ENCODE measurements at places on chromosomes 1 and 21.

GRCh38 chr1:114164840-114165543 is 11.3 kb upstream of the SYT6 start:
- no peak for DNase-seq

DNA sequence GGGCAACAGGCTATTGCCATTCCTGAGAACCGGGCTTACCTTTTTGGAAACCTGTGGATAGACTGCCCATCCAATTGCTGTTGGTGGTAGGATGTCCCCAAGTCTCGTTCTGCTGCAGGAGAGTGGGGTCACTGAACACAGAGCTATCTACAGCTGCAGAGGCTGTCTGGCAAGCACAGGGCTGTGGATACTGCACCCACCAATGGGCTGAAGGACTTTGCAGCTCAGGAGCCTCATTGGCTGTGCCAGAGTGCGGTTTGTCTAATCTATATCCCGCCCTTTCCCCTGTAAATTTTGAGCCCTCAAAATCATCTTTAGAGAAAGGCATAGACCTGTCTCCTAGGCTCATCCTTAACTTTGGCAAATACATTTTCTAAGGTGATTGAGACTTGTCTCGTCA is 15.3 kb downstream of the RNF187 start:
- no peak for DNase-seq

DNA sequence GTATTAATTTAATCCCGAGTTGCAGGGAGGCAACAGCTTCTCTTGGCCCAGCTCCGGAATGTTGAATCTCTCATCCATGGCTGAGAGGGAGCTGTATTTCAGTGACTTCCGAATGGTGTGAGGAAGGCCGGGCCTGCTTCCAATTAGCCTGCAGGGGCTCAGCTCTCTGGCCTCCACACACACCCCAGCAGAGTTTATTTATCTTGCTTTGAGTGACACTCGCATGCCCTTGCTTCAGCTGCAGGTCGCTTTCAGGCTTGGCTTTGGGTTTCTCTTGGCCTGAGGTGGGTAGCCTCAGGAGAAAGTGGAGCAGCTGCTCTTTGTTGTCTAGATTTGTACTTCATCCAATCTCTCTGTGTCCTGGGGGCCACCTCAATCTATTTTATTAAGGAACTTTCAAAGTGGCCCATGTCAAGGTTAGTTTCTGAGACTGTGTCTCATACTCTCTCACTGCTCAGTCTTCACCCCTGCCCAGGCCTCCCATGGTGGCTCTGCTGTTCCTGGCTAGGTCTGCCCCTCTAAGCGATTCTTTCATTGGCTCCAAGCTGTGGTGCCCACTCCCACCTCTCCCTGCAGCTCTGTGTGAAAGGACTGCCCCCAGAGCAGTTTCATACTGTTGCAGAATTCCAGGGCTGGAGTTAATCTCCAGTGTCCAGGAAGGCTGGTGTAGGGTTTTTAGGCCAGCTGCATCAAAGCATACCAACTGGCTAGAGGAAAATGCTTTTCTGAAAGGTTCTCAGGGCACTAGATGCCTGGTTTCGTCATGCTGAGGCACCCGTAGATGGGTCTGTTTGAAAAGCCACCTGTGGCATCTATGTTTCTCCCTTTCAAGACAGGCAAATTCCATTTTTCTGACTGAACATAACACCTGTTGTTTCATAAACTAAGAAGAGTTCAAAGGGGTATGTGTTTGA is 153.5 kb downstream of the PLXNA2 start:
- no peak for DNase-seq

- no peak for DNase-seq
These were observed 14.4 kb downstream of the MAPKAPK2 start for GRCh38 chr1:206699000-206699586.

DNA sequence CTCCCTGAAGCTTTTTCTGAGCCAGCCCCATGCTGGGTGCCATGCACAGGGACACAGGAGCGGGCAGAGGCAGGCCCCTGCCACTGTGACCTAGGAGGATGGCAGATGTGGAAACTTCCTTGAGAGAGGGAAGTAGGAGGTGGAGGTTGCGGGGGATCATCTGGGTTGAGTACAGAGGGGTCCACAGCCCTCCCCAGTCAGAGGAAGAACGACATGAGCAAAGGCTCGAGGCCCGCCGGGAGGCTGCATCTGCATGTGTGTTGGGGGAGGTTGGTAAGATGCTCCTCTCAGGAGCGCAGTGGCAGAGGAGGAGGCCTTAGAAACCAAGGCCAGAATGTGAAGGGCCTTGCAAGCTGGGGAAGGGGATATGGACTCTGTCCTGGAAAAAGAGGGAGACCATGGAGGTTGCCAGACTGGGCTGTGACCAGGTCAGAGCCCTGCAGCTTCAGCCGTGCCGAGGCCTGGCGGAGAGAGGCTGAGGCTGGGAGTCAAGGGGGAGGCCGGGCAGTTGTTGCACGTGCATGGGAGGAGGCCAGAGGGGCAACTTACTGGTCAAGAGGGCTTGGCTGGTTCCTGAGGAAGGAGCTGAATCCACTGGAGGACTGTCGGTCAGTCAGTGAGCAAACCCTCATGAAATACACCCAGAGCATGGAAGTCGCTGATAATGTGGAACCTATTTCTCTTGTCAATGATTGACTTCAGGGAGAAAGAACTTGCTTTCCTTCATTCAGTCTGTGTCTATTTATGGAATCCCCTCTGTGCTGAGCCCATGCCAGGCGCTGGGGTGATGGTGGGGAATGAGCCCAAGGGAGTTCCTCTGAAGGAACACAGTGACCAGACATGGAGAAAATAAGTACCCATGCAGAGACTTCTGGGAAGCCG is 31.7 kb downstream of the A3GALT2 start:
- no peak for DNase-seq

DNA sequence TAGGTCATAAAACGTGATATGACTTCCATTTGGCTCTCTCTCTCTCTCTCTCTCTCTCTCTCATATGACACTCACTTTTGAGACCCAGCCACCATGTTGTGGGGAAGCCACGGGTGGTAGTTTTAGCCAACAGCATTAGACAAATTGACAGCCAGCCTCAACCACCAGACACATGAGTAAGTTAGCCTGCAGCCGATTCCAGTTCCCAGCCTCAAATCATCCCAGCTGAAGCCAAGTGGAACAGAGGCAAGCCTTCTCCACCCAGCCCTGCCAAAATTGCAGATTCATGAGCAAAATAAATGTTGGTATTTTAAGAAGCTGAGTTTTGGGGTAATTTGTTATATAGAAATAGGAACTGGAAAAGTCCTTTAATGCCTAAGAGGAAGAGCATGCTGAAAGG is 98.0 kb upstream of the DNAH14 start:
- DNase-seq: no peak

DNA sequence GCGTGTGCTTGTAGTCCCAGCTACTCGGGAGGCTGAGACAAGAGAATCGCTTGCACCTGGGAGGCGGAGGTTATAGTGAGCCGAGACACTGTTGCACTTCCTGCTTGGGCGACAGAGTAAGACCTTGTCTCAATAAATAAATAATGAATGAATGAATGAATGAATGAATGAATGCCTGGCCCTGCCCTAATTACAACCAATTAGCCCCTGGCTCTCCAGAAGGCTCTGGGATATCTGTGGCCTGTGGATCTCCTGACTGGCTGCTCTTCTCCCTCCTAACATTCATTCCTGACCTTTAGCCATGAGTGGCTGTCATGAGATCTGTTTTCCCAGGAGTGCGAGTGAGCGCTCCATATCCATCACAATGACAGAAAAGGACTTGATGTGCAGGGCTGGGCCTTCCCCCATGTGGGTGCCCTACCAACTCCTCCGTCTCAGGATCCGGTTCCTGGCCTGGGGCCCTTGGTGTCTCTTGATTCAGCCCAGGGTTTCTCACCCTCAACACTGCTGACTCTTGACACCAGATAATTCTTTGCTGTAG is 243.6 kb upstream of the TMEM51 start:
- peak; percentile 66 for DNase-seq

DNA sequence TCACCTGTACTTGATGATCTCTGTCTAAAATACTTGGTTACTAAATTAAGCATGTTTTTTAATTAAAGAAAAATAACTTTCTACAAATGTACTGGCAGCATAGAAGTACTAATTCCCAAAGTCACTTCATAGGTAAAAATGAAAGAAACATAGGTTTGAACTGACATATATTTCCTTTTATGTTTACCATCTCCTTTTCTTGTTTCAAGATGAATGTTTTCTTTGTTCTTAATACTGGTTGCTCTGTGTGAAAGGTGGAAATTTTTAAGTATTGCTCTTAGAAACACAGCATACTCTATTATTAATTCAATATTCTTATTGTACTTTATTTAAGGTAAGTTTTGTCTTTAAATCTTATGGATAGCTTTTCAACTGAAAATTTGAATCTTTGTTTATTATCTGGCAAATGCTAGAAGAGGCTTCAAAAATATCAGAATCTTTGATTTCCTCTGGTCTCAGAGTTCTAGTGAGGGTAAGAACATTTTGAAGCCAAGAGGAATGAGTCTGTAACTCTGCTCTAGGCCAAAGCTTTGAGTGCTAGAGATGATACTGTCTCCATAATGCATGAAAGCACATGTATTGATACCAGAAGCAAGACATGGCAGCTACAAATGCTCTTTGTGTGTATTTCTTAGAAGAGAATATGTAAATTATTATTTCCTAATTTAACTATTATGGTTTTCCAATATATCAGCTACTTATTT is 18.2 kb downstream of the RRP15 start:
- no peak for DNase-seq

GRCh38 chr1:174640783-174641182 is 193.0 kb downstream of the GPR52 start:
- no peak for DNase-seq

GRCh38 chr21:33810766-33811165 is 104.8 kb downstream of the ATP5PO start:
- no peak for DNase-seq

DNA sequence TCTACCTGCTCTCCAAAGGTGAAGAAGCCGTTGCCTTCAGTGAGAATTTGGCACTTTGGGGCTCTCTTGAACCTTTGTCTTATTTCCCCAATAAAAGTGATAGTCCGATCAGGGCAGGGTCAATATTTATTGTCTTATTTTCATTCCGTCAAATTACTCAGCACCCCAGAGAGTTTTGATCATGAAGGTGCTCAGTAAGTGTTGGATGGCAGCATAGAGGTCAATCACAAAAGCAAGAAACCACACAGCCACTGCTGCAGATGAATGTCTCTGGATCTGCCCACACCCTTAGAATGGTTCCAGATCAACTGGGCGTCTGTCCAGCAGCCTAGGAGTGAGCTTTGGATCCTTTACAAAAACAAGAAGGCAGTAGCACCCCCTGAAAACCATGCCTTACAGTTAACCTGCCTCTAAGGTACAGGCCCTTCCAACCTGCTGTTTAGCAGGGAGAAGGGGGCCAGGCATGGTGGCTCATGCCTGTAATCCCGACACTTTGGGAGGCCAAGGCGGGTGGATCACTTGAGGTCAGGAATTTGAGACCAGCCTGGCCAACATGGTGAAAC is 97.3 kb downstream of the PSMG1 start:
- no peak for DNase-seq

GRCh38 chr1:20618550-20618949 is 14.7 kb upstream of the PINK1 start:
- DNase-seq: peak; percentile 32

DNA sequence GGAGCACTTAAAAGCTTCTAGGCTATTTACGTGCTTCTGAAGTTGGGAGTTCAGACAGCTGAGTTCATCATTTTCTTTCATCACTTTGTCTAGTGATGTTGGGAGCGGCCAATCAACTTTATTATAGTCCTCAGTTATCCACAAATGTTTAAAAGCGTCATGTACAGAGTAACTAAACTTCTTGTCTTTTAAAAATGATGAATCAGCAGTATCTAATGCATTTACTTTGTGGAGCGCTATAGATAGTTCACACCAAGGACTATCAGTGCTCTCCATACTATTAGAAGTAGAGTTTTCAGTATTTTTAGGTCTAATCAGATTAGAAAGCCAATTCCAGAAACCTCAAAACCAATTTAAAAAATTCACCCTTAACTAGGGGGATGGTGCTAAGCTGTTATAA is 778.7 kb upstream of the PRMT6 start:
- no peak for DNase-seq

GRCh38 chr1:54347955-54348699 is 58.1 kb downstream of the SSBP3 start:
- peak; percentile 94 for DNase-seq

- DNase-seq: peak; percentile 58
These were observed 50.7 kb downstream of the UMODL1 start for GRCh38 chr21:42121794-42122193.

DNA sequence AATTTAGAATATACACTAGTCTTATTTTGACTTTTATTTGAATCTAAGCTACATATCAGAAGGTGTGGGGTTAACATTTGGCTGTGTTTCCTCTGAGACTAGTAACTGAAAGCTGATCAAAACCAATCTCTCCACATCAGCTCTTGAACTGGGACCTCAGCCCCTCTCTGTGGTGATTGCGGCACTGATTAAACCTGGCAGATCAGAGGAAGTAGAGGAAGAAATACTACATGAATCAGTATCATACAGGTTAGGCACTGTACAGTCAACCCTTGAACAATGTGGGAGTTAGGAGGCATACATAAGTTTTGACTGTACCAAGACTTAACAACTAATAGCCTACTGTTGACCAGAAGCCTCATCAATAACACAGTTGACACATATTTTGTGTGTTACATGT is 122.5 kb upstream of the C1orf87 start:
- no peak for DNase-seq

DNA sequence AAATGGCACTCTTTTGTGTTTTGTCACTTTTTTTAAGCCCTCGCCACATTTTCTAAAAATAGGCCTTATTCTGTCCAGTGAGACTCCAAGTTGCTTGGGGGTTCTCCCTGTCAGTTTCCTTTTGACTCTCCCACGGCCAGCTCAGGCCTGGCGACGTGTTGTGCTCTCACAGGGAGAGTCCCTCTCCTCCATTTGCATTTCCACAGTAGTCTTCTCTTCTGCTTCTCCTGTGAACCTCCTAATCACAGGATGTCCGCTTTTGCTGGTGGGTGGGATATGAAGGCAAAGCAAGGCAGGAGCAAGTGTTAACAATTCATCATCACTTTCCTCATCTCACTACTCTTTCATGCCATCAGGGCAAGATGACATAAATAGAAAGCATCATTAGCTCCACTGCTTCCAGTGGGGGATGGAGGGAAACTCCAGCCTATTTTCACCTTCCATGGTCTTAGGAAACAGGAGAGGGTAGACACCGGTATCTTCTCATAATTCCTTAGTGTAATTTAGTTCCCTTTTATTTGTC is 99.8 kb downstream of the INTS7 start:
- DNase-seq: no peak

- no peak for DNase-seq
These were observed 122.0 kb downstream of the LACTBL1 start for GRCh38 chr1:22850681-22851080.

GRCh38 chr1:76292418-76293184 is 218.1 kb downstream of the ST6GALNAC3 start:
- DNase-seq: no peak

DNA sequence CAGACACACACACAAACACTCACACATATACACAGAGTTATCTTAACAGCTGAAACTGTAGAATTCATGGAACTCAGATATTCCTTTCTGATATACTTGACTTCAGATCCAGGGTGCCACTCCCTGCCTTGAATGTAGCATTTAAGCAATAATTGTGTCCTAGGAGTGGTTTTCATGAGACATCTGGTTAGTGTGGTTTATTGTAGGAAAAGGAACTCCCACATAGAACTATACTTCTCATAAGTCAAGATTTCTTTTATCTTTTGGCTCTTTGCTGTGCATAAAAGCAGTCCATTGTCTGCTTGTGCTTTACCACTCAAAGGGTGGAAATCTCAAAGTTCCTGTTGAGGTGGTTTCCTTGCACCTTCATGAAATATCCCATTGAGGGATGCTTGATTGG is 272.6 kb upstream of the SGIP1 start:
- DNase-seq: no peak

- peak; percentile 21 for DNase-seq
These were observed 18.2 kb downstream of the RXRG start for GRCh38 chr1:165426745-165427144.

- DNase-seq: no peak
These were observed 159.8 kb upstream of the KCNJ6 start for GRCh38 chr21:38075833-38076587.
